ENCODE measurements at places on chromosomes 5 and 9.

- DNase-seq = no peak
Observed at GRCh38 chr9:81729135-81729534, 39.8 kb upstream of the TLE1 start.

DNA sequence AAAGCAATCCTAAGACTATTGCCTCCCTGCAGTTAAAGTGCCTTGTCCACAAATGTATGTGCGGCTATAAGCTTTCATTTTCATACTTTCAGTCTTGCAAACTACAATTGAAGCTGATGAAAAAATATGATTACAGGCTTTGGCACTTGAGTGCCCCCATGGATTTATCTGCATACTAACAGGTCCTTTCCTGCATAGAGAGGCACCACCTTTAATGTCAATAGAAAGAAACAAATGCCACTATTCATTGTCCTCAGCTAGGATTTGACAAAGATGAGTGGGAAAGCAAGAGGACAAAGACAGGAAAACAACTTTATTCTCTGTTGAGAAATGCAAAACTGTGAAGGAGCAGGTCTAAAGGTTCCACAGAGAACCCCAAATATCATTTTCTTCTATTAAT lies 125.7 kb upstream of the PTGER4 start:
- DNase-seq = no peak

GRCh38 chr5:67732921-67733320 lies 482.6 kb upstream of the PIK3R1 start:
- DNase-seq = no peak

DNA sequence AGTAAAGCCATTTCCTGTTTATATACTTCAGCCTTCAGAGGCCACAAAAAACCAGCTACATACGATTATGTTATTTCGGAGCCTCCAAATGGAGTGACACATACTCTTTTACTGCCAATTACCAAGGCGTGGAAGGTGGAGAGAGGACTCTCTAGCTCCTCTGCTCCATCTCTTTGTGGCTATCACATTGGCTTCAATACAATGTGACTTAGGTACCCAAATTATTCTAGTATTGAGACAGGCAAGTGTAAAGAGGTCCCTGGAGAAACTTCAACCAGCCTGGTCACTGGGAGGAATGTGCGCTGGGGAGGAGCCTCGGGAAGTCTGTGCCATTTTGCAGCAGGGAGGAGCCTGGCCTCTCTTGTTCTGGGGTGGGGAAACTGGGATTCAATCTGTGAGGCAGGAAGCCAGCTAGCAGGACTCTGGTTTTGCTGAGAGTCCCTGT lies 85.8 kb upstream of the TAS2R1 start:
- DNase-seq = no peak

DNA sequence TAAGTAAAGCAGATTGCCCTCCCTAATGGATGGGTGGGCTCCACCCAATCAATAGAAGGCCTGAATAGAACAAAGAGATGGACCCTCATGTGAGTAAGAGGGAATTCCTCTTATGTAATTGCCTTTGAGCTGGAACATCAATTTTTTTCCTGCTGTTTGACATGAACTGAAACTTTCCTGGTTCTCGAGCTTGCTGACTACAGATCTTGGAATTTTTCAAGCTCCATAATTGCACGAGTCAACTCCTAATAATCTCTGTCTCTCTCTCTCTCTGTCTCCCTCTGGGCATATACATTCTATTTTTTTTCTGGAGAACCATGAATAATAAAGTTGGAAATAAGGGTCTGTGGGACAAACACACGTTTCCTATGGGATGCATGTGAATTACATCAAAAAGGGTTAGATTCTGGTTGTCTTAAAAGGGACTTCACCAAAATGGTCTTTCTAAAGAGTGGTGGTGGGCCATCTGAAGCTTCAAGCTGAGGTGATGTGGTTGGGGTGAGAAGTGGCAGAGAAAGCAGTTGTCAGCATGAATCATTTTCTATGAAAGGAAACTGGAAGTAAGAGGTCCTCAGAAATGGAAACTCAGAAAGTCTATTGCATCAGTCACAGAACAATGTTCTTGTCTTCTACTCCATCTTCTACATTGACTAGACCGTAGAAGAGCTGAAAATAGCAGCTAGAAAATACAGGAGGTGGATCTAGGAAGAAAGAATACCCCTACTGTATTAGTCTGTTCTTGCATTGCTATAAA lies 47.0 kb upstream of the HOMER1 start:
- DNase-seq = no peak

- no peak for DNase-seq
Observed at GRCh38 chr5:2282893-2283292, 400.2 kb upstream of the IRX4 start.

GRCh38 chr5:154575546-154576428 lies 97.8 kb upstream of the HAND1 start:
- DNase-seq = no peak

GRCh38 chr9:137740312-137740711 lies 121.5 kb downstream of the EHMT1 start:
- no peak for DNase-seq

DNA sequence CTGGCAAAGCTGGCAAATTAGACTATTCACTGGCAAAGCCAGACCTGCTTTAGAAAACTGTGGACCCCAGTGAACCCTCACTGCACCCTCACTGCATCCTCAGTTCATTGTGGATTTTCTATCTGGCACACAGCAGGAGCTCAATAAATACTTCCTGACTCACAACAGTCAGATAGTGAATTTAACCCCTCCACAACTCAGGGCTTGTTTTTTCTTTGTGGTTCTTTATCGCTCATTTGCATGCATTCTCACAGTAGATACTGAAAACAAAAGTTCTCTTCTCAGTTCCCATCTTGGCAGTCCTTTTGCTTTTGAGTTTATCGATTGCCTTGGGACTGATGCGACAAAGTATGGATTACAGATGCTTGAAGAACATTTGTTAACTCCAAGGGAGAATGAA lies 99.8 kb downstream of the ACTL7B start:
- DNase-seq = no peak

DNA sequence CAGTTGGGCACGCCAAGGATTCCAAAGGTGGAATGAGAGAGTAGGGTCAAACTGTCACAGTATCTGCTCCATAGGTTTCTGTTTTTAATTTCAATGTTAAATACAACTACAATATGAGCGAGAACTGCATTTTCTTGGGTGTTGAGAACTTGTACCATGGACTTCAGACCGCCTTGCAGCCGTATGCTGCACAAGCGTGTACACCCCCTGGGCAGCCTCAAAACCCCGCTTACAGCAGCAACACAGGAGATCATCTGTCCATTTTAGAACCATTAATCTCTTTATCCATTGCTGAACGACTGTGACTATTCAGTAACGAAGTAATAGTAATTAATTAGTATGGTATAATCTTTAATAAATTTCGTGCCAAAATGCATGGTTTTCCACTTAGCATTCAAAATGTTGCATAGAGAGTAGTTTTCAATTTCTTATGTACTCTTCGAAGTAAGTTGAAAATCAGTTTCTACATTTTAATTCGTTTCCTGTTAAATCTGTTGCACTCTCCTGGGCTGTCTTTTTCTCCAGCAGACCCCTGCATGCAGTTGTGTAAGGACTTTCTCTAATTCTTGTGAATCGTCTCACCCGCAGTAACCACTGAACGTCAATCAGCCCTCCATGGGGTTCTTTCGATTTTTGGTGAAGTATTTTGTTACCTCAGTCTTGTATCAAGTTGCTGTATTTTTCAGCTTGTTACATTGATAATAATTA lies 42.0 kb upstream of the GARNL3 start:
- no peak for DNase-seq

- no peak for DNase-seq
Observed at GRCh38 chr5:91293131-91293530, 90.0 kb downstream of the ARRDC3 start.

- DNase-seq = no peak
Observed at GRCh38 chr5:146816775-146817387, 61.7 kb downstream of the PPP2R2B start.

DNA sequence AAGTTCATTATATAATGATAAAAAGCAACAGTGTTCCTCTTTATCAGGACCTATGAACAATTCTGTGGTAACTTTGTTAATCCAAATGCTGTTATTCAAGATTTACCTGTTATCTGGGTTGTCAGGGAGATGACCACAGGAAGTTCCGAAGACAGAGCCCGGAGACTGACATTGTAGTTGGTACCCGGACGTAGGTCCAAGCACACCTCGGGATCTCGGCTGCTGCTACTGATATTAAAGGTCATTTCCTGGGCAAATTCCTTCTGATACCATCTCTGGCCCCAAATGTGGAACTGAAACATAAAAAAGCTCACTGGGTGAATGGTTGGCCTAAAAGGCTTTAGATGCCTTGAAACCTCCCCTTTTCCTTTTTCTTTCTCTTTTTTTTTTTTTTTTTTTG lies 96.7 kb downstream of the SUSD1 start:
- no peak for DNase-seq

DNA sequence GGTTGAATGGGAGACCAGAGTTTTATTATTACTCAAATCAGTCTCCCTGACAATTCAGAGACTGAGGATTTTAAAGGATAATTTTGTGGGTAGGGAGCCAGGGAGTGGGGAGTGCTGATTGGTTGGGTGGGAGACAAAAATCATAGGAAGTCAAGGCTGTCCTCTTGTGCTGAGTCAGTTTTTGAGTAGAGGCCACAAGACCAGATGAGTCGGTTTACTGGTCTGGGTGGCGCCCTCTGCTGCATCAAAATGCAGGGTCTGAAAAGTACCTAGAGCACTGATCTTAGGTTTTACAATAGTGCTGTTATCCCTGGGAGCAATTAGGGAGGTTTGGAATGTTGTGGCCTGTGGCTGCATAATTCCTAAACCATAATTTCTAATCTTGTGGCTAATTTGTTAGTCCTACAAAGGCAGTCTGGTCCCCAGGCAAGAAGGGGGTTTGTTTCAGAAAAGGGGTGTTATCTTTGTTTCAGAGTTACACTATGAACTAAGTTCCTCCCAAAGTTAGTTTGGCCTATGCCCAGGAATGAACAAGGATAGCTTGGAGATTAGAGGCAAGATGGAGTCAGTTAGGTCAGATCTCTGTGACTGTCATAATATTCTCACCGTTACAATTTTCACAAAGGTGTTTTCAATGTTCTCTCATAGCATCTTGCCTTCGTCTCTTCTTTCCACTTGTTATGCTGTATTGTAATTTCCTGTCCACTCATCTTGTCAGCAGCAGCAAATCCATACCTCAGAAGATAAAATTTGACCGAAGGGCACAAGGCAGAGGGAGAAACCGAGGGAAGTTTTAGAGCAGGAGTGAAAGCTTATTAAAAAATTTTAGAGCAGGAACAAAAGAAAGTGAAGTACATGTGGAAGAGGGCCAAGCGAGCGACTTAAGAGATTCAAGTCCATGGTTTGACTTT lies 59.2 kb upstream of the CLINT1 start:
- peak; percentile 25 for DNase-seq

- no peak for DNase-seq
Observed at GRCh38 chr5:87432460-87432859, 19.7 kb upstream of the CCNH start.

DNA sequence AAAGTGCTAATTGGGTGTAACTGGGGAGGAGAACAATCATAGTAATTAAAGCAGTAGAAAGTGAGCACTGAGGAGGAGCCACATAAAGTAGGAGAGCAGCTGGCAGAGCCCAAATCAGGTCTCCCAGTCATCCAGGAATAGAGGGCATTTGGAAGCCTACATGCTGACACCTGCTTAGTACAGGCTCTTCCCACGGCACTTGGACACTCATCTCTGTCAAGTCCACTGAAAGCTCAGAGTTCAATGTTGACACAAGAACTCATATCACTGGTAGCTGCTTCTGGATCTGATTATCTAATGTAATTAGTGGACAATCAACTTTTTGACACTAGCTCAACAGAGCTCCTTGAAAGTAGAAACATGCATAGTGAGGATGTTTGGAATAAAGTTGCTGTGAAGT lies 45.9 kb upstream of the PCSK1 start:
- no peak for DNase-seq

DNA sequence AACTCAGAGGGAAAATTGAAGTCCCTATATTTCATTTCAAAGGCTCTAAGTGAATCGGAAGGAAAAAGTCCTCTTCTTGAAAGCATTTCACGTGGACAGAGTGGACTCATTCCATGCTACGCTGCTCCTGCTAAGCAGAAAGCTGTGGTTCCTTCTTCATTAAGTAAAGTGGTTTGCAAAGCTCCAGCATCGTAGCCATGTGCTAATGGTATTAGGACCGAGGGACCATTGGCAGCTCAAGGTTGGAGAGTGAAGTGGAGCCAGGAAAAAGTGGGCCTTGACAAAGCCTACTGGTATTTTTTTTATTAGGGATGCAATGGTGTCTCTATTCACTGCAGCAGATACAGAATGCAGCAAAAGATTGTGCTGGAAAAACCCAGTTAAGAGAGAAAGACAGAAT lies 16.4 kb upstream of the SEMA4D start:
- no peak for DNase-seq

GRCh38 chr9:22617156-22617555 lies 170.5 kb downstream of the DMRTA1 start:
- DNase-seq = no peak

DNA sequence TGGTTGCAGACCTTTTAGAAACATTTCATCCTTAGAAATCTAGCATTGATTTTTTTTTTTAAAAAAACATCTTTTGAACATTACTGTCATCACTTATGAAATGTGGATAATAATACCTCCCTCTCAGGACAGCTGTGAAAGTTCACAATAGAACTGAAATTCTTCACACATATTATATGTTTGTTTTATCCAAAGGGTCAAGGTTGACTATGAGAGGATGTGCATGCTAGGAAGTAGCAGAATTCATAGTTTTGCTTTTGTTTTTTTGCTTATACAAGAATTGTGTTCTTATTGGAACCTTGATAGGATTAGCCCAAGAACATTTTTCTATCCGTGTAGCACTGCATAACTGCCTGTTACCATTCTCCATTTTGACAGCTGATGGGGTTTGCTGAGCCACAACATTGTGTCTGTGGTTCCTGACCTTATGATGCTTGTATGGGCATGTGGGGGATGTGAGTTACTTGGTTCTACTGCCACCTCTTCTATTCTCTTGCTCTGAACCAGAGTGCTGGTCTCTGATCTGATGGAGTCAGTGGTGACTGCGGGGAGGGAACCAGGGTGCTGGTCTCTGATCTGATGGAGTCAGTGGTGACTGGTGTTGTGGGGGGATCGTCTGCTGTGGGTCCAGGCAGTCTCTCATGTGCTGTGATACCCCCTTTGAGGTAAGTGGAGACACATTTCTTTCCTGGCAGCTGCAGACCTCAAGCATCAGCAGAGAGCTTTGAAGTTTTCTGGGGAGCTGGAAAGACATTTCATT lies 27.1 kb upstream of the ACTBL2 start:
- DNase-seq = no peak

GRCh38 chr5:129094924-129095899 lies 663 bp downstream of the ISOC1 start:
- peak; percentile 14 for DNase-seq

GRCh38 chr9:70065572-70065971 lies 21.9 kb downstream of the MAMDC2 start:
- DNase-seq = no peak

GRCh38 chr9:133148199-133149129 lies 15.2 kb downstream of the GBGT1 start:
- no peak for DNase-seq

GRCh38 chr9:6545017-6545691 lies 100.4 kb downstream of the GLDC start:
- DNase-seq = no peak

GRCh38 chr9:133332381-133332730 lies 3.6 kb downstream of the SURF6 start:
- DNase-seq = no peak

GRCh38 chr9:99037769-99038483 lies 67.0 kb upstream of the TGFBR1 start:
- DNase-seq = no peak

GRCh38 chr5:156686796-156687195 lies 163.3 kb upstream of the PPP1R2B start:
- DNase-seq = no peak

- DNase-seq = no peak
Observed at GRCh38 chr5:60583616-60584015, 116.3 kb downstream of the DEPDC1B start.

GRCh38 chr5:122515709-122516431 lies 203.8 kb downstream of the SNCAIP start:
- no peak for DNase-seq
